Natural killer cell treated with Interleukin-12 subunit alpha and Interleukin-12 subunit beta and Interleukin-15 and Interleukin-18, amount 100 ng/mL, for 72 hours (primary cell): ENCODE measurements at places on chromosomes 4 and X. TPM values are rescaled to one million over a fixed set of nuclear protein-coding genes. Genes with fewer than 3 reads are reported as not detected.

DNA sequence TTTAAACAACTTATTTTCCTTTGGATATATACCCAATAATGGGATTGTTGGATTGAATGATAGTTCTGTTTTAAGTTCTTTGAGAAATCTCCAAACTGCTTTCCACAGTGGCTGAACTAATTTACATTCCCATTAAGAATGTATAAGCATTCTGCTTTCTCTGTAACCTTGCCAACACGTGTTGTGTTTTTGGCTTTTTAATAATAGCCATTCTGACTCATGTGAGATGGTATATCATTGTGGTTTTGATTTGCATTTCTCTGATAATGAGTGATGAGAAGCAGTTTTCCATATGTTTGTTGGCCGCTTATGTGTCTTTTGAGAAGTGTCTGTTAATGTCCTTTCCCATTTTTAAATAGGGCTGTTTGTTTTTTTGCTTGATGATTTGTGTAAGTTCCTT is 155.6 kb upstream of the PITX2 start:
- DNase-seq = no peak

GRCh38 chr4:107757283-107757682 is 37.2 kb upstream of the PAPSS1 start:
- no peak for DNase-seq

DNA sequence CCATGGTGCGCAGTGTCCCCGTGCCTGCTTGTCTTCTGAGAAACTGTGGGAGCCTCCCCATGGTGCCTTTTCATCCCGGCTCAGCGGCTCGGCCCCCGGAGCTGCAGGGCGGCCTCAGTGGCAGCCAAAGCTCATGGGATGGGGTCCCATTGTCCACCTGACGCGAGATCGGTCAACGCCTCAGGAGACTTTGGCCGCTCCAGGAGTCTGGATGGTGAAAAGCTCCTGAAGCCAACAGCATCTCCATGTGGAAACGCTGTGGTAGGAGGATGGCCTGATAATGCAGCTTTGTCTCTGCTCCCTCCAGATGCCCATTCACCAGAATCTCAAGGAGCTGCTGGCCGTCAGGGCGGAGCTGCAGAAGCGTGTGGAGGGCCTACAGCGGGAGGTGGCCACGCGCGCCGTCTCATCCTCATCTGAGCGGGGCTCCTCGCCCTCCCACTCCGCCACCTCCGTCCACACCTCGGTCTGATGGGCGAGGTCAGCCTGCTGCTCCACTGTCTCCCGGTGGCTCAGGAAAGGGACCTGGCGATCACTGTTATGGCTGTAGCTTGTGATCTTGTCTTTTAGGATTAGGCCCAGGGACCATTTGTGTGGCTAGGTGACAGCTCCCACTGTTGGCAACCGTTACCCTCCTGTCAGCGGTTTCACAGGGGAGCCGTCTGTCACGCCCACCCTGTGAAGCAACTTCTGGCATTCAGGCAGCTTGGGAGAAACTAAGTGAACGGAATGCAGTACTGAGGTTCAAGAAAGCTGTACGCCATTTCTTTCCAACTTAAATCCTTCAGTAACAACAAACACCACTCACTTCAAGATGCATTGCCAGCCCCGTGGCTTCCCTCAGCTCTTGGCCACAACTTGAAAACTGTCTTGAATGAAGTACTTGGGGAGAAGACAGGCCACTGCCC is 69.3 kb downstream of the MTMR1 start:
- no peak for DNase-seq

- DNase-seq = no peak
Observed at GRCh38 chr4:114108869-114109268, 129.4 kb upstream of the ARSJ start.

- no peak for DNase-seq
Observed at GRCh38 chrX:18873189-18873791, 110.6 kb downstream of the PHKA2 start.

DNA sequence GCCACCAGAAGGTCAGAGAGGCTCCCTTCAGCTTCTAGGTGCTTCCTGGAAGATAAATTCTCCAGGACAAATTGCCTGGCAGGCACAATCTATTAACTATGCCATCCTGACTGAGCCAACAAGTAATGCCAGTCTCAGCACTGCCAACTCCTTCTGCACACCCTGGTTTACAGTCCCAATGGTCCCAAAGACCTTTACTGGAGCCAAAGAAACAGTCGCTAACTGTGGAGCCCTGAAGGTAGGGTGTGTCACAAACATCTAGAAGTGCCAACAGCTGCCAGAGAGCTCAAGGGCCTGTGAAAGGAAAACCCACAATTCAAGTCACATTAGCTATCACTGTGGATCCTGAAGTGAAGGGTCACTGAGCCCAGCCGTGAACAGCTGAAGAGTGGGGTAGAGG is 34.9 kb upstream of the CITED1 start:
- no peak for DNase-seq

GRCh38 chr4:53194727-53195126 is 171.1 kb downstream of the SCFD2 start:
- no peak for DNase-seq

- DNase-seq = no peak
Observed at GRCh38 chr4:26386386-26386785, 65.6 kb downstream of the RBPJ start.

DNA sequence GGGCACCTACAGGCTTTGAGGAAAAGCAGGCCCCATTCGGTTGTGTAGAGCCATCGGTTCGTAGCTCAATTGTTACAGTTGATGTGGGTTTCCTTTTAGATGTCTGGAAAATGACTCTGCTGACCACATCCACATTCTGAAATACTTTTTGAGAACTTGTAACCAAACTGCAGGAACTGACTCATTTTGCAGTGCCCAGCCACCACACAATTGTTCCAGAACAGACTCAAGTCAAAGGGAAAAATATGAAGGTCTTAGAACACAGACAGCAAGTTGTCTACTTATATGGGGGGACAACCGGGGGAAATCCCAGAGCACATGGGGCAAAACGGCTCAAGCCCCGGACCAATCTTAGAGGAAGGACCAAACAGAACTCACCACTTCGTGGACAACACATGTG is 557.6 kb upstream of the DIPK2B start:
- peak; percentile 91 for DNase-seq

GRCh38 chr4:87069037-87069742 is 134.4 kb downstream of the AFF1 start:
- no peak for DNase-seq

The ALAS2 gene
- not detected for total RNA-seq

- no peak for DNase-seq
Observed at GRCh38 chr4:56844802-56845580, 23.5 kb upstream of the SPINK2 start.

DNA sequence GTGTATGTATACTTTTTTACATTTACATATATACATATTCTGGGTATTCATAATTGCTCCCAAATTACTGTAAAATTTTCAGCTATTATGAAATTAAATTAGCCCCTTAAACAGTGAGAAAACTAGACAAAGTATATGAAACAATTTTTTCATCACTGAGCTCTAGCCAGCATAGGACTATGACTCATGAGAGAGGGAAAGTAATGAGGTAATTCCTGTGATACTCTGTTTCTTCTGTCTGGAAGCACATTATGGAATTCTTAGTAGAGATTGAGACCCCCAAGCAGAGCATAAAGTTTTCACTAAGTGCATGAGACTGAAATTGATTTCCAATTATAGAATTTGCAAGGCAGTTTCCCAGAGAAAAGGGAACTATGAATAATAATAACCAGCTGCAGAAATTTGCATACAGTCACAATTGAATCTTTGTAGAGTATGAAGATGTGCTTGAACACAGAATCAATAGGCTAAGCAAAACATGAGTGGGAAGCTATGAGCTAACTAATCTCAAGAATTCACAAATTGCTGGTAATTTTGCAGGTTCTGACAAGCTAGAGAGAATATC is 779.3 kb downstream of the ARAP2 start:
- no peak for DNase-seq

DNA sequence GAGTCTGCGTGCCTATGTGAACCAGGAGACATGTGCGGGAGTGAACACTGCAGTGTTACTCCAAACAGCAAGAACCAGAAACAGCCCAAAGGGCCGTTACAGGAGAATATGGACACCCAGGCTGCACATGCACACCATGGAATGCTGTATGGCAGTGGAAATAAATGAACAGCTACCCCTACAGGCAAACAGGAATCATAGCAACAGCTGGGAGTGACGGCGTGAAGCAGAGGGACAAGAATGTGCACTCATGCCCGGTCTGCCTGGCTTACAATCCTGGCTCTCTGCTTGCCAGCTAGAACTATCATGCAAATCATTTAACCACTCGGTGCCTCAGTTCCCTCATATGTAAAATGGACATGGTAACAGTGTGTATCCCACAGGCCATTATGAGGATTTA is 16.6 kb downstream of the GPKOW start:
- no peak for DNase-seq

The XG gene
- total RNA-seq = not detected

The FGD1 gene
- not detected for total RNA-seq

The DNAAF6 gene
- not detected for total RNA-seq

The HERC5 gene
- total RNA-seq = 6.4 TPM

DNA sequence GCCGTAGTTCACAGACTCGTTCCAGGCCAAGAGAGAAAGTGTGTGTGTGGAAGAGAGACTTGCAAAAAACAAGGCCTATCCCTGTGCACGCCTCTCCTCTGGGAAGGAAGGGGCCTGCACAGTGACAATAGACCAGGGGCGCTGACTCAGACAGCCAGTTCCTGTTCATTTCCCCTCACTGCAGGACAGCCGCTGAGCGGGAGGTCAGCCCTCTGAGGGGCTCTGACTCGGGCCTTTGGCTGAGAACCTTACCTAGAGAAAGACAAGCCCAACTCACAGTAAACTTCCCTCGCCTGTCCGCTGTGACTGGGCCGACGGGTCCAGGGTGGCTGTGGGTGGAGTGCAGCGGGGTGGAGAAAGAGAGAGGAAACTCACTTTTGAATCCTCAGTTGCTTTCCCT is 52.1 kb downstream of the RTL5 start:
- no peak for DNase-seq

DNA sequence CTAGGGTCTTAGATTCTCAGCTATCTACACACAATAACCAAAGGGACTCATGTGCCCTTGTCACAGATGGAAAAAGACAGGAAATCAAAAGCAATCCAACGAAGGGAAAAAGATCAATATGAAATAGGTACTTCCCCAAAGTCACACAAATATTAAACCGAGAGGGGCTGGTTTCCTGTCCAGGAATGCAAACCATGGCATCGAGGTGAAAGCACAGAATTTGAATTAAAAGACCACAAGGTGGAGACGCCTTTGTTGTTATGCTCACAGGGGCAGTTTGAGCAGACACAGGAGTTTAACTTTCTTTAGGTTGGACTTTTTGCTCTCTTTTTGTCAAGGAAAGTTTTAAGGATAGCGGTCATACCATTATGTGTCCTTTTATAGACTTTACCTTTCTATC is 14.3 kb downstream of the H2BW1 start:
- no peak for DNase-seq

The KIT gene
- 2.1 TPM for total RNA-seq

DNA sequence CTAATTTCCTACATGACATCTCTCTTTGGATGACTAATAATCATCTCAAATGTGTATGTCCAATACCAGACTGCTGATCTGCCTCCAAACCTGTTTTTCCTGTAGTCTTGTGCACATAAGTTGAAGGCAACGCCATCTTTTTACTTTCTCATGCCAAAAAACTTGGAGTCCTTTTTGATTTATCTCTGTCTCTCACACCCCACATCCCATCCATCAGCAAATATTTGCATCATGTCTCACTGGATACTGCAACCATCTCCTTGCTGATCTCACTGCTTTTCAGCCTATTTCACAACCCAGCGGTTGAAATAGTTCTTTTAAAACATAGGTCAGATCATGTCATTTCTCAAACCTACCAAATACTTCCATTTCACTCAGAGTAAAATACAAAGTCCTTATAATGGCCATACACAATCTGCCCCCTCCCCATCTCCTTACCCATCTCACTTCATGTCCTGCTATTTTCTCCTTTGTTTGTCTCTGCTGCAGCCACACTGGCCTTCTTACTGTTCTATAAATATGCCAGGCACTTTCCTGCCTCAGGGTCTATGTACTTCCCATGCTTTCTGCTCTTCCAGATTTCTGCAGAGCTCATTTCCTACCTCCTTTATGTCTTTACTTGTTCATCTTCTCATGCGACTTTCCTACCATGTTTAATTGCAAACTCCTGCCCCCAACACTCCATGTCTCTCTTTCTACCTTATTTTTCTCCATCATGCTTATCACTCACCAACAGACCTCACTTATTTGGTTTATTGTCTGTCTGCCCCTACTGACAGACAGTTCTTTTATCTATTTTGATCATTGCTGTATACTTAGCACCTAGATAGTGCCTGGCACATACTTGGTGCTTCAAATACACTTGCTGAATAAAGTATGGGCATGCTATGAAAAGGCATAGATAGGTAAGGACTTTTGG is 98.8 kb downstream of the ANXA3 start:
- no peak for DNase-seq

The NPY5R gene
- not detected for total RNA-seq

DNA sequence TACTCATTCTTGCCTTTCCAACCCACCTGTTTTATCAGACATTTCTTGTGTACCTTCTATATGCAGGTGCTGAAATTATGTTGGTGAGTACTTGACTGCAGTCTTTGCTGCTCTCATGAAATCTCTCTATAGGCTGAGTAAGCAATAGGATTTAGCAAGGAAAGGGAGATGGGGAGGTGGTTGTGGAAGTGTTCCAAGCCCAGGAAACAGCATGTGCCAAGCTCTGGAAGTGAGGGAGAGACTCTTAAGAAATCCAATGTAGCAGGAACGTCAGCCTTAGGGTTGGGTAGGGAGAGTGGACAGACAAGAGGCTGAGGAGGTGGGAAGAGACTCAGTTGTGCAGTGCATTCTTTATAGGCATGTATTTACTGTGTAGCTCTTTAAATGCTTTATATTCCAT is 5.6 kb downstream of the SEPTIN11 start:
- DNase-seq = no peak

DNA sequence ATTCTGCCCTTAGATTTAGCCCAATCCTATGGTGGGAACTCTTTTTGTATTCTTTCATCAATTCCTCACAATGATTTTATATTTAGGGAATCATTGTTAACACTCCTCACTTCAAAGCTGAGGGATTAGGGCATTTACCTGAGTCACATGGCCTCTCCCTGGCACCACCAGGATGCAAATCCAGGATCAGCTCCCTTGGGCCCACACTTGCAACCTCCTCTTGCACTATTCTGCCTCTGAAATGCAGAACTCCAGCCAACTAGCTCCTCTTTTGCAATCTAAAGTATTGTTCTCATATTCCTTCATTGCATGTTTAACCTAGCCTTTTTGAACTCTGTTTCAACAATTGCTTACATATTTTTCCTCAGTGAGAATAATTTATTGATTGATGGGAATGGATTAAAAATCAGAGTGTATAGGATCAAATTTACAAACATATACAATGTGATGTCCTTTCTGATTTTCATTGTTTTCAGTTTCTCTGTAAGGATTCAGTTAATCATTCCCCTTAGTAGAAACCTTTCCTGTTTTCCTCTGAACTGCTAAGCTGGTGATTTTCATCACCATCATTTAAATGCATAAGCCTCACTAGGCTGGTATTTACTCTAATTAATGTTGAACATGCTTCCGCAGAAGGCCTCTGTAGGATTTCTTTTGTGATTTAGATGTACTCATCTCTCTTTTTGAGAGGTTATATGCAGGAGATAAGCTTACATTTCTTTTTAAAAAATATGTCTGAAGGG is 3.3 kb upstream of the RELL1 start:
- DNase-seq = no peak
